ENCODE measurements at places on chromosomes 11 and 22.

- no peak for DNase-seq
These were observed 1099.2 kb downstream of the LRRC4C start for GRCh38 chr11:40360206-40360798.

GRCh38 chr11:14537134-14537599 is 17.0 kb upstream of the PSMA1 start:
- DNase-seq: no peak

GRCh38 chr22:38448945-38449745 is 5.9 kb downstream of the KCNJ4 start:
- no peak for DNase-seq

DNA sequence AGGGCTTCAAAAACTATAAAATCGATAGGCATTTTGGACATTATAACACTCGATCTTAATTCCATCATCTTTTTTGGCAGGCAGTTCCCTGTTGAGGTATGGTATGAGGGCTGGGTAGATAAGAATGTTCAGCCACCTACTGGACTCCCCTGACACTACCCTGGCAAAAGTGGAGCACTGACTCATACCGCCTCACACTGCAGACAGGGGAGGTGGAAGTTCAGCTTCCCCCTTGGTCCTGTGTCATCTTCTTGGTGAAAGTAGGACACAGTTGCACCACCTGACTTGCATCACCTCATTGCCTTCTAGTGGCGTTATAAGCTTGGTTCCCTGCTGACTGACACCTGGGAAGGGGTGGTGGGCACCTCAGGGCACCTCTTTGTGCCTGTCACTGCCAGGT is 30.4 kb downstream of the PAAF1 start:
- DNase-seq: no peak
